ENCODE measurements at places on chromosomes 3 and 15. TPM values are rescaled to one million over a fixed set of nuclear protein-coding genes. Genes with fewer than 3 reads are reported as not detected.

DNA sequence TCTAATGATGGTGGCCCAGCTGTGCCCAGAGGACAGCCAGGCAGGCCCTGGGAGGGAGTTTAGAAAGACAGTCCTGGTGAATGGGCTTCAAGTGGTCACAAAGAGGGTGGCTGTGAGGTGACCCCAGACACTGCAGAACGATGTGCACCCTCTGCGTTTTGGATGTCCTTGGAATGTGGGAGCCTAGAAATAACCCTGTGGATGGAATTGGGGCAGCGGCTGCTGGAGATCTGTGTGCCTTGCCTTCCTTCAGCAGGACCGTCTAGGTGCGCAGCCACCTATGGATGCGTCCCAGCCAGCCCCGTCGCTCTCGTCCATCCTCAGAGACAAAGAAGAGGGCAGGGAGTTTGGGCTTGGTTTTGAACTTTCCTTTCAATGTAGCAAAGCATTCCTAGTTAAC lies 46.5 kb downstream of the KLHL25 start:
- no peak for DNase-seq

DNA sequence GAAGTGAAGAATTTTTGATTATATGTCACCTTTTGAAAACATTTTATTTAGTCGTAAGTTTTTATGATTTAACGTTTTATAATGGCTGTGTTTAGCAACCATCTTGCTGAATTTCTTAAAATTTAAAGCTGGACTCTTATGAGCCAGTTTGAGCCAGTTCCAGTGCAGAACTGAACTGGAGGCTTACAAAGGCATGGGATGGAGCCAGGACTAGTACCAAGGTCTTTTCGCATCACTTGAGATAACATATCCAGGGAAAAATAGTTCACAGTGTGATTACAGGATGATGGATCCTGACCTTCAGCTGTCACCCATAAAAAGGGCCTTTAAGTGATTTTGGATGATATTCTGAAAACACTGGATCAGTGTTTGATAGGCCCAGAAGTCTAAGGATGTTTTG lies 51.0 kb downstream of the USP13 start:
- DNase-seq, result no peak

GRCh38 chr15:54388746-54389145 lies 410.5 kb downstream of the UNC13C start:
- no peak for DNase-seq

Gene ASB14
- total RNA-seq, result not detected

Gene FAM98B
- 43.9 TPM for total RNA-seq

Gene GRM2
- total RNA-seq, result 1.1 TPM

DNA sequence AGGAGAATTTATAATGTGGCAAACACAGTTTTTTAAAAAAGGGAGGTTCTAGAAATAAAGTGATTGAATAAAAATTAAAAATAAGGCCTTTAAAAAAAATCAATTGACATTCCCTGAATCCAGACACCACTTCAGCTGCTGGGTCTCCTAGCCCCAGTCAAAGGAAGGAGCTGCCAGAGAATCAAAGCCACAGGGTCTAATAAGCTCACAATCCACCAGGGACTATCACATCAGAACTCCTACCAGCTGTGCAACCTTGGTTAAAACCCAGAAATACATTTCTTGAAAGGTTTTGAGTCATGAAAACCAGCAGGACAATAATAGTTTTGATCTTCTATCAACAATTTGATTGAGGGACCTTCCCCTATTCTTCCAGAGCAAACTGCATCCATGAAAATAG lies 134.5 kb downstream of the MECOM start:
- DNase-seq, result no peak

DNA sequence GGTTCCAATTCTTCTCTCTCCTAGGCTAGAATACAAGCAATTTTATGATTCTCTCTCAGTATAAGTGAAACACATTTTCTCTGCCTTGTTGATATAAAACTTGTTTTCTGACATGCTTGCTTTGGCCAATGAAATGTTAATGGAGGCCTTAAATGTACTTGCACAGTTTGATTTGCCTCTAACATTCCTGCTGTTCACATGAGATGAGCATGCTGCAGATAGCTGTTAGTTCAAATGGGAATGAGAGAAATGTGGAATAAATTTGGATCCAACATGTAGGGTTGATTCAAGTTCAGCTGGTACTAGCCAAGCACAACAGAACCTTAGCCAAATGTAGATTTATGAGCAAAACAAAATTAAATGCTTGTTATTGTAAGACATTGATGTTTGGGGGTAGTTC lies 32.6 kb upstream of the FHIT start:
- DNase-seq, result no peak

Gene AMIGO3
- total RNA-seq, result 2.0 TPM

Gene TMEM158
- total RNA-seq, result 0.24 TPM

Gene B4GALT4
- 16.4 TPM for total RNA-seq
